NCI-H187 (cell line): ENCODE measurements at places on chromosomes 16 and 17.

DNA sequence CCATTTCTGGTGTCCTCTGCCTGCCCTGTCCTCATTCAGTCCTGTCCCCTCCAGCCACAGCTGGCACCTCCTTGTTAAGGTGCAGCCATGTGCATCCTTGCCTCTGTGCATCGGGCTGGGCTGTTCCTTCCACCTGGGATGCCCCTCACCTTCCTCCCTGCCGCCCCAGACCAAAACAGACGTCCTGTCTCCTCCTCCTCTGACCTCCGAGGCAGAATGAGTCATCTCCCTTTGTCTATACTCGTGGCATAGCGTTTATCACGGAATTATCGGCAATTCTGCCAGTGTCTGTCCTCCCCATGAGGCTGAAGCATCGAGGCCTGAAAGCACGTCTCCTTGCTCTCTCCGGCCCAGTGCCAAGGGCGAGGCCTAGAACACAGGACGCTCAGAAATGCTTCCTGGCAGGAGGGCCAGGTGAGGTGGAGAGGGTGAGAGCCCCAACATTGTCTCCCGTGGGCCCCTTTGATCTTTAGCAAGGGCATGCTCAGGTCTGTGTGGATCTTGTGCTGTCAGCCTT lies 4.6 kb downstream of the RAI1 start:
- no peak for DNase-seq

GRCh38 chr16:78896280-78896679 lies 704.3 kb downstream of the MAF start:
- DNase-seq, result no peak

DNA sequence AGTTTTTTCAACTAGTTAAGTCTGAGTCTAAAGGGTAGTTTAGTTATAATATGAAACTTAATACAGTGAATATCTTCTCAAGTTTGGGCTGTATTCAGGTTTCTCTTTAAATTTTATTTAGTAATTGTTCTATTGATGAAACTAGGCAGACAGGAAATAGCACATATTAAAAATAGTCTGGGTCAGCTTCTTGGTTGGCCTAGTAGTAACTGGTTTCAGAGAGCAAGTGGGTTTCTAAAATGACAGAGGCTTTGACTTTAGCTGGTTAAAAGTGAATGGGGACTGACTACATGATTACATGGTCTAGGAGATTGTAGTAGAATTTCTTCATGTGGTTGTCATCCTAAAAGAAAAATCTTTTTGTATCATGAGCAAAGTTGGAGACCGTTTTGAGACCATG lies 46.8 kb downstream of the OMG start:
- DNase-seq, result no peak

DNA sequence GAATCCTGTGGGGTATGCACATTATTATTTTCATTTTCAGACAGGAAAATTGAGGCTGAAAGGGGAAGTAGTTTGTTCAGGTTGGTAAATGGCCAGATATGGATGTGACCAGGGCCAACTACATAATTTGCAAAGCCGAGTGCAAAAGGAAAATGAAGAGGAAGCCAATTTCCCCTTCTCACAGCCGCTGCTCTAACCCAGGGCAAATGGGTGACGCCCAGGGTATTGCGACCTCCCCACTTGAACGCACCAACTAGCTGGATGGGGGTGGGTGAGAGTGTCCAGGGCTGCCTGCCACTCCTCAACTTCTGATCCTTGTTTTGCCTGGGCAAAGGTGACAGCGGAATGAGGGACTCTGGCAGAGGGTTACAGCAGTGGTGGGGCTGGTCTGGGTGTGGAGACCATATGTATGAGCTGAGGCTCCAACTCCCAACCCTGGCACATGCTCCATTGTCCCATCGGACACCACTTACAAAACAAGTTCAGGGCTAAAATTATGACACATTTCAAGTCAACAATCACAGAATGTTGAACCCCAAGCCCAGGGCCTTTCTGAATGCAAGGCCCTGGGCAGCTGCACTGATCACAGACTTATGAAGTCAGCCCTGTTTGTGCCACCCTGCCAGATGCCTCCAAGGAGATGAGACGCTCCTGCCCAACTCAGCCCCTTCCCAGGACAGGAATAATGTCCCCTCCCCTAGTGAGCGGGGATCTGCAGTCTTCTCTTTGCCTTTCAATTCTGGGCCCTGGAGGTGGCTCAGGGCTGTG lies 1.7 kb downstream of the ANKRD40CL start:
- DNase-seq, result no peak

DNA sequence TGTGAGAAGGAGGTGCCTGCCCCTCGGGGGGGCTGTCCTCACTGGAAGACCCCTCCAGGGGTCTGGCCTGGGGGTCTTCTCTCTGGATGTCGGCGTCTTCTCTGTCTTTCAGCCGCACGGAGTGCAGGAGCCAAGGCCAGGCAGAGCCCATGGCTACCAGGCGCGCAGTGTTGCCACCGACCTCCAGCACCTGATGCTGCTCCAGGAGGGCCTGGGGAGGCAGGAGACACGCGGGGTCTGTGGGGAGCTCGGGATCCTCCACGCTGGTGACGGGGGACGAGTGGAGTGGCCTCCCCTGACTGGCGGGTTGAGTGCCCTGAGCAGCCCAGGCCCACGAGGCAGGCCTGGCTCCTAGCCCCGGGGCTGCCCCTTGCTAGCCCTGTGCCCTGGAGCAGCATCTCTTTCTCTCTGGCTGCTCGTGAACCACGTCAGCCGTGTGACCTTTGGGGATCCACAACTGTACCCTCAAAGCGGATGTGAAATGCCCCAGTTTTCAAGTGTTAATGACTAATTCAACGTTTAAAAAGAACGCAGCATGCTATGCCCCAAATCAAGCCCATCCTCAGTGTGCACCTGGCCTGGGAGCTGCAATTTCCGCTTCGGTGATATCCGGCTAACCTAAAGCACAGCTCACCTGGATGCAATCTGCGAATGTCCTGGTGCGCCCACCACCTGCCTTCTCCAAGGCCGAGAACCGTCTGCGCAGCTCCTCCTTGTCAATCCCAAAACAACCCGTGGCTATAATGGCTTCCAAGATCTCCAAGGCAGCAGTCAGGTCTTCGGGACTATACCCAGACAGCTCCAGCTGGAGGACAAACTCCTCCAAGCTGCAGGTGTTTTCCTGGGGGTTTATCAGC lies 62.9 kb downstream of the IL21R start:
- no peak for DNase-seq

- DNase-seq, result no peak
Measured at GRCh38 chr16:25771812-25772568, 80.2 kb downstream of the HS3ST4 start.

DNA sequence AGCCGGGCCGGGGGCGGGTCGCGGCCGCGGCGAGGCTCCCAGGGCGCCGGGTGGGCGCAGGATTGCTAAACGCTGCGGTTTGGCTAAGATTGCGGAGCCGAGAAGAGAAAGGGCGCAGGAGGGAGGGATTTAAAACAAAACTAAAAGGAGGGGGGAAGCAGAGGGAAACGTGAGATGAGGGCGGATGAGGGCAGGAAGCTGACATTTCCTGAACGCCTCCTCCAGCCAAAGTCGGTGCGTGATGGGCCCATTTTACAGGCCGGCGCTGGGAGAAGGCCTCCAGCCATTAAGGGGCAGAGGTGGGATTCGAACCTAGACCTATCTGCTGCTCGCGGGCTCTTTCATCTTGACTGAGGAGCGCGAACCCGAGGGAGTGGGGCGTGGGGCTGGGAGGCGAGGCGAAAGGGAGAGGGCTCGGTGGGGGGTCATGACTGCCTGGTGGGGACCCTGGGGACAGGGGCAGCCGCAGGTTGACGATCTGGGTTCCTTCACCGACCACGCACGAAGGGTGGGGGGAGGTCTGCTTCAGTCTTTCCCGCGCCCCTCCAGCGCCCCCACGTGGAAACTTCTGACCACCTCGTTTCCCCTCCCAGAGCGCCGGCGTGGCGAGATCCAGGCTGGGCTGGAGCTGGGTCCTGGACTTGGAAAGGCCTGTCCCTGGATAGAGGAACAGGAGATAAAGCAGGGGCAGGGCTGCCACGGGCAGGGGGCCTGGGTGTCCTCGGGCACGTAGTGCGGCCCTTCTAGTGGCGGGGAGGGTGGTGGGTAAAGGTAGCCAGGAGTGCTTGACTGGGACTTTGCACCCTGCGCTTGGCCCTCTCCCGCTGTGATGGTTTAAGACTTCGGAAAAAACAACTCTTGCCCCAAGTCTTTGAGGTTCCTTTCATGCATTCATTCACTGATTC lies 3.8 kb upstream of the TAC4 start:
- DNase-seq, result no peak

- no peak for DNase-seq
Measured at GRCh38 chr16:84607694-84608093, 10.2 kb downstream of the COTL1 start.

- DNase-seq, result no peak
Measured at GRCh38 chr17:78524870-78525510, 52.2 kb downstream of the DNAH17 start.

- no peak for DNase-seq
Measured at GRCh38 chr16:70158261-70158939, 15.2 kb upstream of the CLEC18C start.

DNA sequence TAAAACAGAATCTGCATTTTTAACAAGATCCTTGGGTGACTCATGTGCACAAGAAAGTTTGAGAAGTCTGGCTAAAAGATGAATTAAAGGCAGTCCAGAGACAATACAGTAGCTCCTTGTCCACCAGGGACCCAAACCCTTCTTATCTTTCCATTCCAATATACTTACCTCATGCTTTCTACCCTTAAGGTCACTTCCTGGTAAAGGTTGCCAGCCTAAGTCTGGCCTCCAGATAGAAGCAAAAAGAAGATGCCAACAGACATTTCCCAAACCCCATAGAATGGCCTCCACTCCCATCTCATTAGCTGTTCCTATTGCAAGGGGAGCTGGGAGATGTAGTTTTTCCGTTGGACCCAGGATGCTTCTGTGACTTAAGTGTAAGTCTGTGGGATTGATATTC lies 101.4 kb upstream of the XYLT1 start:
- no peak for DNase-seq

GRCh38 chr17:62112229-62112628 lies 47.2 kb upstream of the MED13 start:
- no peak for DNase-seq

DNA sequence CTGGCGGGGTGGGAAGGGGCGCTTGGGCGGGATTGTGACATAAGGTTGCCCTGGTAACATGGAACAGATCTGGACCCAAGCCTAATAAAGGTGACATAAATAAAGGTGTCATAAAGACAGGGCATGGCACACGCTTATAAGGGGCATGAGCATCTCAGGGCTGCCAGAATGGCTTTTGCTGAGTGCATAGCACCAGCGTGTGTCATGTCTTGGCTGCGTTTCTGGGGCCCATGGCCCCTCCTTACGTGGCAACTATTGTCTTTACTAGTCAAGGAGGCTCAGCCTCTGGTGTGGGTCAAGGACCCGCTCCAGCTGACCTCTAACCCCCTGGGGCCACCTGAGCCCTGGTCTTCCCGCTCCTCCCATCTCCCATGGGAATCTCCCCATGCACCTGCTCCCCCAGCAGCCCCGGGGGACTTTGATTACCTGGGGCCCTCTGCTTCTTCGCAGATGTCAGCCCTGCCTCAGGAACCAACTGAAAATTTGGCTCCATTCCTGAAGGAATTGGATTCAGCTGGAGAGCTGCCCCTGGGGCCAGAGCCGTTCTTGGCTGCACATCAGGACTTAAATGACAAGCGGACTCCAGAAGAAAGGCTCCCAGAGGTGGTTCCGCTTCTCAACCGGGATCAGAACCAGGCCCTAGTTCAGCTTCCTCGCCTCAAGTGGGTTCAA lies 13.9 kb downstream of the LRRC37B start:
- DNase-seq, result no peak

- no peak for DNase-seq
Measured at GRCh38 chr17:34300652-34301370, 15.3 kb downstream of the CCL11 start.

DNA sequence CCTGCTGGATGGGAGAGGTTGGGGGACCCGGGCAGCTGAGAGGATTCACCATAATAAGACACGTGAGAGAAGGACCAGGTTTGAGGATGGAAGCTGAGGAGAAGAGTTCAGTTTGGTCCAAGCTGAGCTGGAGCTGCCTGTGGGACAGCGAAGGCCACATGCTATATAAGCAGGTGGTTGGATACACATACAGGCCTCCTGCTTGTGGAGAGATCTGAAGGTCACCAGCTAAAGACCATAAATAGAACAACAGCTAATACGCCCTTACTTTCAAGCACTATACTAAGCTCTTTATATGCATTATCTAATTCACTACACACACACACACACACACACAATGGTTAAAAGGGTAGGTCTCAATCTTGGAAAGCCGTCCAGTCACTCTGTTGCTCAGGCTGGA lies 32.1 kb downstream of the DUSP14 start:
- no peak for DNase-seq

- DNase-seq, result no peak
Measured at GRCh38 chr17:31226373-31226772, 70.7 kb downstream of the OMG start.

DNA sequence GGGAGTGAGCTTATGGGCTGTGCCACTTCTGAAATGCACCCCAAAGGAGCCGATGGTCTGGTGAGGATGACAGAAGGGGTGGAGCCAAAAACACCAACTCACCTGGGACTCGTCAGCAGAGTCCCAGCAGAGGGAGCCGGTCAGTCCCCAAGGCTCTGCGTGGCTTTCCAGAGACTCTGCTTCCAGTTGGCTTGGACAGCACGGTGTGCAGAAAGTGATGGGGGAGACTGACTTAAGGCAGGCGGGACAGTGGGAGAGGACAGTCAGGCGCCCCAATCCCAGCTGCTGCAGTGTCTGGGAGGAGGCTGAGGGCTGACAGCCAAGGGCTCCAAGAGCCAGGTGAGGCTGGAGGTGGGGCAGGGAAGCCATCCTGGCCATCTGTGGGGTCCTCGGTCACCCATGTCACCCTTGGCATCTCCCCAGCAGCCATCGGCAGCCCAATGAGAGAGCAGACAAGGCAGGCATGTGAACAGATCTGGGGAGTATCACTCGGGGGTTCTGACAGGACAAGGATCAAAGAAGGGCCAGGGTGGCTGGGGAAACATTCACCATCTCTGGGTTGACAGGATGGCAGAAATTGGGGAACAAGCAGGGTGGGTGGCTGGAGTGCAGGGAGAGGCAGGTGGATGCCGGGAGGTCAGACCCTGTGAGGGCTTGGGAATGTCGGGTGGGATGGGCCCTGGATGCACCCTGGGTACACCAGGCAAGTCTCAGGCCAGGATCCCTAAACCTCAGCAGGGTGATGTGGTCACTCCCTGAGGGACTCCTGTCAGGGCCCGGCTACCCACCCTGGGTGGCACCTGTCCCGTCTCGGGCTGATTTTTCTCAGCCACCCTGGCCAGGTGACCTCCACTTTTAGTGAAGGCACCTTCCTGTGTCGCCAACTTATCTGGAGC lies 8.9 kb upstream of the KRTAP17-1 start:
- no peak for DNase-seq

- no peak for DNase-seq
Measured at GRCh38 chr17:70258465-70258864, 89.1 kb downstream of the KCNJ2 start.

DNA sequence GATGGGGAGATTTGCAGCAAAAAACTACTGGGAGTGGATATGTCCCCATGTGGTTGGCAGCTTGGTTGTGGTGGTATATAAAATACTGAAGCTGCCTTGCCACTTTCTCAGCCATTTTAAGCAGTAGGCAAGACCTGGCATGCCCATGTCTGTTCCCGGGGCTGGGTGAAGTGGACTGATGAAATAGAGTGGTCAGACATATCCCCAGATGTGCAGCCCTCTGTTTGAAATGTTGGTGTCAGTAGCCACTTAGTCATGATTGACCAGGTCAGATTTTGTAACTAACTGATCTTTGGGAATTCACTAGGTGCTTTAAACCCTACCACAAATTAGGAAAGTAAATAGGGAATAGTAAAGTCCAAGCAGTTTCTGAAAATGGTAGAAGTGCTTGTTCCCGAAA lies 151.6 kb downstream of the PHKB start:
- DNase-seq, result no peak

- peak; percentile 63 for DNase-seq
Measured at GRCh38 chr17:57294101-57294500, 37.8 kb downstream of the MSI2 start.
